Right forelimb (tissue), 1 donor: ENCODE measurements at places on chromosomes 1 and 21.

GRCh38 chr1:246698466-246699094 lies 25.6 kb upstream of the SCCPDH start:
- DNase-seq = no peak

GRCh38 chr1:64505944-64506655 lies 36.2 kb downstream of the CACHD1 start:
- DNase-seq = no peak

GRCh38 chr21:46626536-46626935 lies 8.9 kb upstream of the PRMT2 start:
- DNase-seq = no peak

DNA sequence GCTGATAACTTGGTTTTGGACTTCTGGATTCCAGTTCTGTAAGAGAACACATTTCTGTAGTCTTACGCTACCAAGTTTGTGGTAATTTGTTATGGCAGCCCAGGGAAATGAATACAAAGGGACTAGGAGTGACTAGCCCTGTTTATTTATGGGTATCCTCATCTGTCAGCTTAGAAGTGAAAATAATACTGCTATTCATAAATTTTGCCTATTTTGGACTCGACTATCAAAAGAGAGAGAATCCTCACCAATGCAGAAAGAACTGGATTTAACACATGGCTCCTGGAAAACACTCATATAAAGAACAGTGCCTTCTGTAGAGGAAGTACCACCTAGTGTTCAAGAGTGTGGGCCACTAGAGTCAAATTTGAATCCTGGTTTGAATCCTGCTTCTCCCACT lies 22.6 kb downstream of the HSD11B1 start:
- DNase-seq = no peak

- no peak for DNase-seq
Measured at GRCh38 chr21:46064870-46065214, 33.1 kb upstream of the COL6A2 start.

DNA sequence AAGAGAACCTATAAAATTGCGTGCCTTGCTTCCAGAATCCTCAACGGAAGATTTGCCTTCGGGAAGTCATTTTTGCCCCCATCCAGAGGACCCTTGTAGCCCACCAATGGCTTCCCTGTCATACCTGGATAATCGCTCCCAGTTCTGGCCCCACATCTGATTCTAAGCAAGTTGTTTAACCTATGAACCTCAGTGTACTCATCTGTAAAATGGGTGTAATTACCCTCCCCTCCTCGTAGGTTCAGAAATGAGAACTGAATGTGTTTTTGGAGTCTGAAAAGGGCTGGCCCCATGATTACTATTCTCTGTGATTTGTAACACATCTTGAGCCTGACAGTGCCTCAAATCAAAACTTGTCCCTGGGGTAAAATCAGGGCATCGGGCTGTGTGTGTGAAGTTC lies 81.6 kb upstream of the TMEM51 start:
- no peak for DNase-seq

GRCh38 chr1:14915356-14916054 lies 238.0 kb upstream of the TMEM51 start:
- DNase-seq = peak; percentile 75

GRCh38 chr21:45883090-45883489 lies 98.5 kb upstream of the COL6A1 start:
- DNase-seq = no peak

DNA sequence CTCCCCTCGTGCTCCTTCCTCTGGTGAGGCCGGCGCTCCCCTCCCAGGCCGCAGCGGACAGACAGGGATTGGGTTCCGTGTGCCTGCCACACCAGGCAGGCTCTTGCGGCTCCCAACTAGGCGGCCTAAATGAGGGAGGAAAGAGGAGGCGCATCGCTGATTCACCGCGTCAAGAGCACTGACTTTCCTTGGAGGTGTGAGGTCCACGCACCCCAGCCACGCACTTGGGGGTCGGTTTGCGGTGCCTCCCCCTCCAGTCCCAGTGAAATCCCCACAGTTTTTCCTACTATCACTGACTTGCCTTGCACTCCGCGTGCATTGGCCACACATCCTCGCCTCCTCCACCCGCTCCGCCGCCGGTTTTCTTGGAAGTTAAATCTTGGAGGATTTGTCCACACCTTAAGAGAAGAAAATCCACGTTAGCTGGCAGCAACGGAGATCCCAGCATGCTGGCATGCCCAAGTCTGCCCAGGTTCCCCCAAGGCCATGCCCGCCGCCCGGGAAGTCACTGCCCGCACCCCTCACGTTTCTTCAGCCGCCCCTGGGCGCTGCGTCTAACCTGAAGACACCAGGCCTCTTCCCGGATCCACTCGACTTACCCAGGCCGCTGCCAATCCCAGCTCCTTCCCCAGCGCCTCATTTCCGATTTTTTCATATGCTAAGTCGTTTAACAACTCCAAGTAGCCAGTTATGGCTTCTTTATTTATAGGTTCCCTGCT lies 1.1 kb upstream of the FOXD3 start:
- DNase-seq = peak; percentile 52

DNA sequence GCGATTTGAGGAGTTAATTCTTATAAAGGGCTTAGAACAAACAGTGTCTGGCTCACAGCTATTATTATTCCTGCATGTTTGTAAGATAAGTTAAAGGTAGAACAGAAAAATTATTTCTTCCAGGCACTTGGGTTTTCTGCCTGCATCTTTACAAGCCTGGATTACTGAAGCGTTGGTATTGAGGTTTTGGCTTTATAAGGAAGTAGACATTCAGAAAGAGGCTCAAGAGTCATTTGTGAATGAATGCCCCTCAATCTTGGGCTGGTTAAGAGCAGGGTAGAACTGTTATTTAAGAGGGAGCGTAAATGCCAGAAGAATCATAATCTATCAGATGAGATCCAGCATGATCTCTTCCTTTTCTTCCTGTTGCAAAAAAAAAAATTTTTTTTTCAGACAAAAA lies 77.3 kb upstream of the ARID1A start:
- DNase-seq = no peak

DNA sequence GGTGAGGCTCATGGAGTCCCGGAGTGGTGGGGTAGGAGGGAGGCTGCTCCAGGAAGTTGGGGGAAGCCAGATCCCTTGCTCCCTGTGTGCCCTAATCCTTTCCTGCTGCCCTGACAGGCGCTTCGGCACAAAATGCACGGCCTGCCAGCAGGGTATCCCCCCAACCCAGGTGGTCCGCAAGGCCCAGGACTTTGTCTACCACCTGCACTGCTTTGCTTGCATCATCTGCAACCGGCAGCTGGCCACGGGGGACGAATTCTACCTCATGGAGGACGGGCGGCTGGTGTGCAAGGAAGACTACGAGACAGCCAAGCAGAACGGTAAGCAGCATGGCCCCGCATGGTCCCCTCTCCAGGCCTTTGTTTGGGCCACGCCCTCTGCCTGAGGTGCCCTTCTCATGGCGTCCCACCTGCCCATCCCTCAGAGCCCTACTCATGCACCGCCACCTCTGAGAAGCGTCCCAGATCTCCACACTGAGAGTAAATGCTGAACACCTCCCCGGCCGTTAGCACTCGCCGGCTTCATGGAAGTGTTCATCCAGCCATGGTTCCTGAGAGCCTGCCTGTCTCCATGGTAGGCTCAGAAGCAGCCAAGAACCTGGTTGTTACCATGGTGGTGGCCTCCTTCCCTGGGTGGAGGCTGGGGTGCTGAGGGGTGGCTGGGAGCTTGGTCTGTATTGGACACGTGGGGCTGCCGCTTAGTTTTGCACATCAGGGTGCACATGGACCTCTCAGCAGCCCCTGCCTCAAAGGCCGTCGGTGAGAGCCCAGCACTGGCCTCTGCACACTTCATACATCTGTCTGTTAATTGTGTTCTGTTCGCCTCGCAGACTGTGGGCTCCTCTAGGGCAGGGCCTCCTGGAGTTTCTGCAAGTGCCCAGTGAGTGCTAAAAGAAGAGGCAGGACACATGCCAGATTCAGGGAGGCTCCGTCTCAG lies 36.5 kb downstream of the LHX4 start:
- no peak for DNase-seq
